ENCODE measurements at places on chromosomes 12 and 14.

- DNase-seq = no peak
Observed at GRCh38 chr14:50766338-50766886, 64.5 kb downstream of the NIN start.

DNA sequence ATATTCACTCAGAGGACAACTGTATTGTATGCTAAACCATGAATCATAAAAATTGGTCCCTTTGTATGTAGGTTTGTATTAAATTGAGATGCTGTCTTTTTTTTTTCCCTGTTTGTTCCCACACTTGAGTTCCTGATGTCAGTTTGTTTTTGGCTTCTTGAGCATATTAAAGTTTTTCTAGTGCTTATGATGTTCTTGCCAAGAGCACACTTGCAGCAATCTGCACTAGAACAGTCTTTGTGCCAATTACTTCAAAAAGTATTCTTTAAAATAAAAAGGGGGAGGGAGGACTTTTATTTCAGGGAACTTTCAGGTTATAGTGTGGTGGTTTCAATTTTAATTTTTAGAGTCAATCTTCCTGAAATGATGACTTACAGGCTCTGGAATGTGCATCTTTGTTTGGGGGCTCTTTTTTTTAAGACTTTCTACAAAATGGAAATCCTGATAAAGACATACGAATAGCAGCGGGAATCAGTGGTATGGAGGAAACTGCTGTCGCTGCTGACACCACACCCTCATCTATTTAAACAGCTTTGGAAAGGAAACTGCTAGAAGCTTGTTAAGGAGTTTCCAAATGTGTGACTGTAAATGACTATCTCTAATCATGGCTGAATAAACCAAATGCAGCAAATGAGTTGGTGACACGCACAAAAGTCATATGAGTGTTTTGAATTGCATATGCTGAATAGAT lies 188.6 kb downstream of the EGLN3 start:
- DNase-seq = no peak

- no peak for DNase-seq
Observed at GRCh38 chr12:92473564-92473963, 229.2 kb upstream of the PLEKHG7 start.

GRCh38 chr14:21647380-21647779 lies 6.3 kb upstream of the OR4E2 start:
- DNase-seq = no peak

DNA sequence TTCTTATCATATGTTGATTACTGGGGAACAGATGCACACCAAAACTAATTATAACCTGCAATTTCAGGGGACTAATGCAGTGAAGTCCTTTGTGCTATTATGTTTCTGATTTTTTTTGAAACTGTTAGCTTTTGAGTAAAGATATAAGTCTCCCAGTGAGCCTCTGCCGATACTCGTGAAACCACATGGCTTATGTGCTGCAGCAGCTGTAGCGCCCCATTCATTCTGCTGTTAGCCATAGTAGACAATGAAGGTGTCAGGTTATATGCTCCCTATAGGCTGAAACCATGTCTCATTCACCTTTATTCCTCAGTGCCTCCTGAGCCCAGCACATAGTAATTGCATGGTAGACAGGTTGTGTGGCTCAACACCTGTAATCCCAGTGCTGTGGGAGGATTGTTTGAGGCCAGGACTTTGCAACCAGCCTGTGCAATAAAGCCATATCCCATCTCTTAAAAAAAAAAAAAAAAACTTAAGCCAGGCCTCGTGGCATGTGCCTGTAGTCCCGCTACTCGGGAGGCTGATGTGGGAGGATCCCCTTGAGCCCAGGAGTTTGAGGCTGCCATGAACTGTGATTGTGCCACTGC lies 25.0 kb downstream of the GOLGA5 start:
- DNase-seq = no peak

DNA sequence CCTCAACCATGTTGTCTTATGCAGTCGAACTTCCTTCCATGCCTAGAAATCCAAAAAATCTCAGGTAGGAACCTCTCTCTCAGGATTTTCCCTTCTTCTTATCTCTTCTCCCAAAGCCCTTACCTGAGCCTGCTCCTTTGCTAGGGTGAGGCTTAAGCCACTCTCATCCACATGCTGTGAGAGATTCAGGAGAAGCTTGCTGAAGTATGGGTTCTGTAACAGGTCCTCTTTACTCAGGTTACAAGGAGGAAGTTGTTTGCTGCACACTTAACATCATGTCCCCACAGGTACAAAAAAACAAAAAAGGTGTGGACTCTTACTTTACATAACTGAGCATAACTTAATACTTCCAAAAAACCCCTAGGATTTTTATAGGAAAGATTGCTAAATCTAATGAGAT lies 4.5 kb downstream of the HAUS4 start:
- DNase-seq = peak; percentile 63

- peak; percentile 83 for DNase-seq
Observed at GRCh38 chr12:3342051-3342450, 149.0 kb upstream of the PRMT8 start.

DNA sequence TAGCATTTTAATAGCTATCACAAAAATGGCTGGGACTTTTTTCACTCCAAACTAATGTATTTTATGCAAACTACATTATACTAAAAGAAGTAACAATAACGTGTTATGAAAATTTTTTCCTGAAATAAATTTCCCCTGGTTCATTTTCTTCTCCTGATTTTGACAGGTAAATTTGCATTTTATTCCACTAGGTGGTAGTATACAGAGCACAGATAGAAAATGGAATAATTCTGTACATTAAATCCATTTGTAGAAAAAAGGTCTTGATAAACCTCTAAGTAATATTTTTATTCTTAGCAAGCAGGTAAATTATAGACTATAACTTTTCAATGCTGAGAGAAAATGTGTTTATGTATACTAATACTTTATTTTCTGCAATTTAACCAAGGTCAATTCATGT lies 96.5 kb downstream of the BCAT1 start:
- DNase-seq = no peak

DNA sequence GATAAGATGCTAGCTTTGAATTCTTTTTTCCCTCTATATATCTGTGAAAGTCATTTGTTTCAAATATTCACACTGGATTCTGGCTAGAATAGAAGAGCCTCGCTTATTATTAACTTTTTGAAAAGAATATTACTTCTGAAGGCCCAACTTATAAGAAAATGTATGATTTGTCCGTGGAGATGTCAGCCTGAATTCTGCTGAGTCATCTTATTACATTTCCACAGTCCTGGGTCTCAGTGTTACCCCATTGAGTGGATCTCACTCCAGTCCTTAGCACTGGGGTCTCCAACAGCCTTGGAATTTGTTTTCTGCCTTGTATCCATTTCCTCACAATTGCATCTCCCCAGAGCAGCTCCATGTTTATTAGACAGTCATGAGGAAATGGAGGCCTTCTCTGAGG lies 907.9 kb downstream of the VRK1 start:
- DNase-seq = no peak

- DNase-seq = no peak
Observed at GRCh38 chr12:91204421-91204820, 21.8 kb upstream of the DCN start.

DNA sequence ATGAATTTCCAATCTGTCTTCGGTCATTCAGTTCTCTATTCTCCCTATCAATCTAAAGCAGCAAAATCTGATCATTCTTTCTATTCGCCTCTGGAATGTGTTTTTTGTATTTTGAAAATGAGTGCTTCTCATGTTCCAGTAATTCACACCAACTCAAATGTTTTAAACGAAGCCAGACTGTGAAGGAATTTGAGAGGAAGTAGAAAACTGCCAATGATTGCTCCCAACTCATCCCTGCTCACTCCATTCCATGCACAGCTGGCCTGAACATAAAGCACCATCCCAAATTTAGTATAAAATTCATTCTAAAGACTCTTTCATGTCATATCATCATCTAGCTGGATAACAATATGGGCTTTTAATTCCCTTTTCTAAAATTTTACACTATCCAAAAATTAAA lies 123.8 kb downstream of the DUSP6 start:
- no peak for DNase-seq

DNA sequence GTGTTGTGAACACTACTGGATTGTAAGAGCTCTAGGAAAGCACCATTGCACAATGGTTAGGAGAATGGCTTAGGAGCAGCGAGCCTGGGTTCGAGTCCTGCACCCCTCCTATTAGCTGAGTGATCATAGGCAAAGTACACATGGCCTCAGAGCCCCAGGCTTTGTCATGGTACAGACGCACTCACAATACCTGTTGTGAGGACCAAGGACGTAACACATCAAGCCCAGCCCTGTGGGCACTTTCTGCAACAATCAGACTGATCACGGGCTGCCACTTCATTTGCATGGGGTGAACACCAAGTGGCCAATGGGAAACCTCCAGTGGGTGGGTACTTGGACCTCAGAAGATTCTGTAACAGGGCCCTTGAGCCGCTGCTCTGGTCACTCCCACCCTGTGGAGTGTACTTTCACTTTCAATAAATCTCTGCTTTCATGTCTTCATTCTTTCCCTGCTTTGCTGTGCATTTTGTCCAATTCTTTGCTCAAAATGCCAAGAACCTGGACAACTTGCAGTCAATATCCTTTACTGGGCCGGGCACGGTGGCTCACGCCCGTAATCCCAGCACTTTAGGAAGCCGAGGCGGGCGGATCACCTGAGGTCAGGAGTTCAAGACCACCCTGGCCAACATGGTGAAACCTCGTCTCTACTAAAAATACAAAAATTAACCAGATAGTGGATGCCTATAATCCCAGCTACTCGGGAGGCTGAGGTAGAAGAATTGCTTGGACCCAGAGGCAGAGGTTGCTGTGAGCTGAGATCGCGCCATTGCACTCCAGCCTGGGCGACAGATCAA lies 28.2 kb downstream of the GLRX5 start:
- DNase-seq = no peak

DNA sequence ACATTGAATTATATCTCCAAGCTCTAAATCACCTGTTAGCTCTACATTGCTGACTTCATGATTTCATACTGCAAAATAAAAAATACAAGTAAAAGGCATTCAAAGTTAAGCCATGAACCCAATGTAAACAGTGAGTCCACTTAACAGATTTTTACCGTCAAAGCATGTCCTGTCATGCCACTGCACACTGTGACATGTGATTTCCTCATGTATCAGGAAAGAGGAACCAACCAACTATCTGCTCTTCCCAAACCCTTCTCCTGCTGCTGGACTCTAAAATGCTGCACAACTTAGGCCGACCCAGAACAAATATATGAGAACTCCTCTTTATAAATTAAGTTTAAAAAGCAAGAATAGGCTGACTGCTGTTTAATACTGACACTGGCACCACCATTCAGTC lies 37.5 kb downstream of the TM7SF3 start:
- no peak for DNase-seq

- DNase-seq = peak; percentile 37
Observed at GRCh38 chr12:131035245-131035681, 81.6 kb downstream of the ADGRD1 start.

- DNase-seq = no peak
Observed at GRCh38 chr14:31307618-31308017, 100.0 kb upstream of the HECTD1 start.

DNA sequence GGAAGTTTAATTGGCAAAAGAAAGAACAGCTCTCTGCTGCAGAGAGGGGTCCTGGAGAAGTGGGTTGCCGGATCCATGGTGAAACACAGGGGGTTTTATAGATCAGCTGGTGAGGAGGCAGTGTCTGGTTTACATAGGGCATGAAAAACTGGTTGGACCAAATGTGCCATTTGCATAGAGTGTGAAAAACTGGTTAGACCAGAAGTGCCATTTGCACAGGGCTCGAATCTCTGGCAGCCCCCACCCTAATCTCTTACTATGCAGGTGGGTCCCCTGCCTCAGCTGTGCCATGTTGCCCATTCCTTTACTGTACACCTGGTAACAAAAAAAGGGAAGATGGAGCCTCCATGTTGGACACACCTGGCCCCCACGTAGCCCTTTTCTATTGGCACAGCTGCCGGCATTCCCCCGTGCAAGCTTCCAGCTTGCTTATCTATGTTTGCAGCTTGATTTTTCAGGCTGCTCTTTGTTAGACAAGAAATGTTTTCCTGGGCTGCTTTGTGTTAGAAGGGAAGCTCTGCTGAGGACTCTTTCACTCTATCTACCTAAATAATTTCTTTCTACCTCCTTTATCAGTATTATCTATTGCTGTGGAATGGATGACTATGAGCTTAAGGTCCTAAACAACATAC lies 61.1 kb upstream of the TMEM132D start:
- DNase-seq = peak; percentile 17

DNA sequence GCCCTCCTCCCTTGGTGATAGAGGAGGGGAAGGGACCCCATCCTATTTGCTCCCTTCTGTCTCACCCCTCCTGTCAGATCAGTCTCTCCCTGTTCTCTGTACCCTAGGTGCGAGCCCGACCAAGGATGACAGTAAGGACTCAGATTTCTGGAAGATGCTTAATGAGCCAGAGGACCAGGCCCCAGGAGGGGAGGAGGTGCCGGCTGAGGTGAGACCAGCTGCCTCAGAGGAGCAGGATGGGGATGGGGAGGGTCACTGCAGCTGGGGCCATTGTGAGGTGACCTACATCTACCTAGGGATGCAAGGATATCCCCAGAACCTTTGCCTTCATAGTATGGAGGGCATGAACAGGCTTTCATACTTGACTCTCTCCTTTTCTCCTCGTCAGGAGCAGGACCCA lies 22.2 kb downstream of the AGAP2 start:
- no peak for DNase-seq

- peak; percentile 64 for DNase-seq
Observed at GRCh38 chr12:115437061-115437567, 753.1 kb upstream of the TBX3 start.

- DNase-seq = no peak
Observed at GRCh38 chr14:94461526-94462218, 9.1 kb upstream of the SERPINA11 start.

DNA sequence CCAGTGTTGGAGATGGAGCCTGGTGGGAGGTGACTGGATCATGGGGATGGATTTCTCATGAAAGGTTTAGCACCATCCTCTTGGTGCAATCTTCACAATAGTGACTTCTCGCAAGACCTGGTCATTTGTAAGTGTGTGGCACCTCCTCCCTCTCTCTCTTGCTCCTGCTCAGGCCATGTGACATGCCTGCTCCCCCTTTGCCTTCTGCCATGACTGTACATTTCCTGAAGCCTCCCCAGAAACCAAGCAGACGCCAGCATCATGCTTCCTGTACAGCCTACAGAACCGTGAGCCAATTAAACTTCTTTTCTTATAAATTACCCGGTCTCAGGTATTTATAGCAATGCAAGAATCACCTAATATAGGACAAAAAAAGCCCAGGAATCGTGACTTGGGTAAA lies 171.0 kb upstream of the FOXN3 start:
- no peak for DNase-seq

DNA sequence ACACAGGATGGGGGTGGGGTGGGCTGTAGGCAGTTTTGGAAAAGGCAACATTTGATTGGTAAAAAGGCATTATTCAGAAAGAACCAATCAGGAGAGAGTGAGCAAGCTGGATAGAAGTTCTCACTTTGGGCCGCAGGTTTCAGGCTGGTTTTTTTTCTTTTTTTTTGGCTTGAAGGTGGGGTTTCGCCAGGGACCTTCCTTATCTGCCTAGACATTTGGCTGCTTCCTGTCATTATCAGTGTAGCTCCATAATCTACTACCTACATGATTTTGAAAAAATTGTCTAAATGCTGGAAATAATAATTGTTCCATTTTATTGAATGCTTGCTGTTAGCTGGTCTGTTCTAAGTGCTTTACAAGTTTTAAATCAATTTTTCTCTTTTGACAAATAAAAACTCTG lies 649.0 kb downstream of the TMTC2 start:
- no peak for DNase-seq

- no peak for DNase-seq
Observed at GRCh38 chr12:29287622-29288021, 93.3 kb downstream of the ERGIC2 start.
